ENCODE measurements at places on chromosomes 3 and 15.

GRCh38 chr3:169342652-169343505 is 320.6 kb downstream of the MECOM start:
- no peak for DNase-seq

- no peak for DNase-seq
These were observed 2.8 kb upstream of the FAM131A start for GRCh38 chr3:184334470-184335158.

DNA sequence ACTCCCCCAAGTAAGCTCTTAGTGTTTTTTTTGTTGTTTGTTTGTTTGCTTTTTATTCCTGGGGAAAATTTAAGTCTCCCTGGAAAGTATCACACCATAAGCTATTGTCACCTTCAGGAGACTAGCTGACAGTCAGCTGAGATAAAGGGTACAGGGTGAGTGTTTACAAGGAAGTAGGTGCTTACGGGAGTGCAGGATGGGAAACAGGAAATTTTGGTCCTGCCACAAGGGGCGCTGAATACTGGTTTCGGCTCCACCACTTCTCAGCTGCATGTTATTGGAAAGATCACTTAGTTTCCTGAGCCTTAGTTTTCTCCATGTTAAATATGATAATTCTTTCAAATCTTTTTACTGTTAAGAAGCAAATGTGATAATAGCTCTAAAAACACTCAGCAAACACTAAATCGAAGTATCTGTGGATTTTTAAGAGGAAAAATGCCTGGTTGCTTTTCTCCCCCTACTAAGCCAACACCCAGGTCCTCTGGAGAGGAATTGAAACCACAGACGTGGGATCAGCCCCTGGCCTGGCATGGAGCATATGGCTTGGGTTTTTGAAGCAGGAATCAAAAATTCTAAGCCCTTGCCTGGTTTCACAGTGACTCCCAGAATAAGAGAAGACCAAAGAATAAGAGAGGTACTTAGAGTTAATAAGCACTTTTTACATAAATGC is 90.7 kb downstream of the SCN11A start:
- DNase-seq = no peak

DNA sequence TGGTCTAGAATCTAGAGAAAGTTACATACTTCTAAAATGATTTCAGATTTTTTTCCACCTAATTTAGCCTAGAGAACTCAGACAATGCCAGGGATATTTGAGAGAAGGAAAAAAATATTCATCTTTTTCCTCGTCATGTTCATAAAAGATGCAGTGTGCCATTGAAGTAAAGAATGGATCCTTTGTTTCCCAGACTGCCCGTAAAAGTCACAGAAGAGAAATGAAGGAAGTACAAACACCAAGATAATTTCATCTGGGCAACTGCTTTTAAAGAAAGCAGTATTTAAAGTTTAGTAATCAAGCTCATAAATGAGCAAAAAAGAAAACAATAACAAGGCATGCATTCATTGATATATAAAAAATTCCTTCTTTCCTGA is 47.2 kb downstream of the TTC23 start:
- no peak for DNase-seq

DNA sequence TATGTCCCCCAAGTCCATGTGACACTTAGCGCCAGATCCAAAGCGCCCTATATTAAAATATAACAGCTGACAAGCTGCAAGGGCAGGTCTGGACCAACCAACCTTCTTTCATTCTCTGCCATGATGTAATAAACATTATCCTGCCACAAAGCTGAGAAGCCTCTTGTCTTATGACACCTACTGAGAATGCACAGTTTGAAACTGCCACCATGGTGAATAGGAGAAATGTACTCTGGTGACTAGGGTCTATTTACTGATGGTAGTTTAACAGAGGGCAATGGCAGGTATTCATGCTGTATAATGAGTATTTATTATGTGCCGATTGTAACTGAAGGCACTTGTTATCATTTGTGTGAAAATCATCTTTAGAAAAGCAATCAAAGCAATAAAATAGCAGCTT is 634.0 kb downstream of the OTOL1 start:
- DNase-seq = no peak

DNA sequence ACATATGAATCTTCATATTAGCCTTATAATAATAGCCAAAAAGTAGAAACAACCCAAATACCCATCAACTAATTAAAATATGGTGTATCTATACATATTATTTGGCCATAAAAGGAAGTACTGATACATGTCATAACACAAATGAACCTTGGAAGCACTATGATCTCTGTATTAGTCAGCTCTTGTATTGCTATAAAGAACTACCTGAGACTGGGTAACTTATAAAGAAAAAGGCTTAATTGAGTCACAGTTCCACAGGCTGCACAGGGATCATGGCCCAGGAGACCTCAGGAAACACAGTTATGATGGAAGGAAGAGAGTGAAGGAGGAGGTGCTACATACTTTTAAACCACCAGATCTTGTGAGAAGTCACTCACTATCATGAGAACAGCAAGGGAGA is 16.0 kb upstream of the CCR2 start:
- no peak for DNase-seq

GRCh38 chr3:39327746-39328349 is 1.7 kb upstream of the CCR8 start:
- no peak for DNase-seq

GRCh38 chr3:30184091-30184810 is 422.1 kb upstream of the TGFBR2 start:
- no peak for DNase-seq

DNA sequence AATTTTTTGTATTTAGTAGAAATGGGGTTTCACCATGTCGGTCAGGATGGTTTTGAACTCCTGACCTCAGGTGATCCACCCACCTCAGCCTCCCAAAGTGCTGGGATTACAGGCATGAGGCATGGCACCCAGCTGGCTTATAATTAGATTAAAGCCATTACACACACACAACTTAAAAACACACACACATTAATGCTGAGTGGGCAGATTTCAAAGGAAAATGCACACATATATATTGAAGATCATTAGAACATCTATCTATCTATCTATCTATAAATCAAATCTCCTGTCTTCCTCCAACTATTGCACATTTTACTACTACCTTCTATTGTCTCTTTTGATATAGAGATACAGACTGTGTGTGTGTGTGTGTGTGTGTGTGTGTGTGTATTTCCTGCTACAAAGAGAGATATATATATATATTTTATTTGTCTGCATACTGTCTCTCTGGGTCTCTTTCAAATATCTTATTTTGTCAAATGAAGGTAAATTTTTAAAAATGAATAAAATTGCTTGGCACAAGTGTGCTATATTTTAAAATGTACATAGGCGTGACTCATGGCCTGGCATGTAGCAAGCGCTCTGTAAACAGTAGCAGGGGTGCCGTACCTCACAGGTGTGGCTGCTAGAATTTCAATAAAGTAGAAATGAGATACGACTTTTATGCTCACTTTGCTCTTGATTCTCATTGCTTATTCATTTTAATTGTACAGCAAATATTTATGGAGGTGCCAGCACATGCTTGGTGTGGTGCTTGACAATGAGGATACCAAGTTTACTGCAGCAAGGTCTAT is 655.8 kb downstream of the AGBL1 start:
- DNase-seq = no peak

DNA sequence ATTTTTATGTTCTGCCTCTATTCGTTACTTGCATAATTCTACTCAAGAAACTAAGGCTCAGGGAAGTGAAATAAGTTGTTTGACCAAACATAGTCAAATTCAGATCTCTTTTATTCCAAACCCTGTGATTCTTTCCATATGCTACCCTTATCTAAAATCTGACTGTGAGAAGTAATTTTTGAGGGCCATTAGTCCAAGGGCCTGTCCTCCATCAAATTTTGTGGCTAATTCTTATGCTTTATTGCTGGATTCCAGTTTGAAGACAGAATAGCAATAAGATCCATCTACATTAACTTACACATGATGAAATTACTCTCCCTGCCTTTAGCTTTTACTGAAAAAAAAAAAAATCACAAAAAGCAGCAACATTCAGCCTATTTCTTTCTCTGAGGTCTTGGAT is 74.0 kb downstream of the ZIC1 start:
- no peak for DNase-seq

- no peak for DNase-seq
These were observed 124.1 kb upstream of the CHRM5 start for GRCh38 chr15:33844186-33844585.

DNA sequence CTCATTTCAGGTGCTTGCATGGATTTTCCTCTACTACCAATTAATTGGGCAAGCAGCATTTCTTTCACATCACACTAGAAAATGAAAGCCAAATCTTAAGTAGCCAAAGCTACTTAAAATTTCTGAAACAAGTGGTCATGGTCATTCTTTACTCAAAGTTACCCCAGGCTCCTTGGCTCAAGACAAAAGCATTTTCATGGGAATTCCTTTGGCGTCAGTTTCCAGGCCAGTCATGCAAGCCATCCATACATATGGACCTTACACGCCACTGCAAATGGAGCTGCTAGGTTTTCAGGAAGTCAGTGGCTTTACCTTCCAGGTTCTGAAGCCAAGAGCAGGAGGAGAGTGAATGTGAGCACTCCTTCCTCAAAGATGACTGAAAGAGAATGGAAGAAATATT is 83.7 kb upstream of the IL12A start:
- DNase-seq = no peak

DNA sequence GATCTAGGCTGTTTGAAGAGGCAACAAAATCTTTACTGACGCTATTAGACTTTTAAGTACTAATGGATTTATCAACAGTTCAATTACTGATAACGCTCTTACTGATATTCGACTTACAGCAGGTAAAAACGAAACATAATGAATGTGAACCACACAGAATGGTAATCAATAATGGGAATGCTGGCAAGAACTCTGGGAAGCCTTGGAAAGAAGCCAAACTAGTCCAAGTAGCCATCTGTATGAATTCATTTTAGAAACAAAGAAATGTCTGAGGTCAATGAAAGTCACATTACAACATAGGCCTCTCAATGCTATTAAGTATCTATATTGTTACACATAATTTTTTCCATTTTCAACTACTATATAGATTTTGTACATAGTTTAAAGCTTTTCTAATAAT is 130.0 kb downstream of the DMXL2 start:
- DNase-seq = no peak

DNA sequence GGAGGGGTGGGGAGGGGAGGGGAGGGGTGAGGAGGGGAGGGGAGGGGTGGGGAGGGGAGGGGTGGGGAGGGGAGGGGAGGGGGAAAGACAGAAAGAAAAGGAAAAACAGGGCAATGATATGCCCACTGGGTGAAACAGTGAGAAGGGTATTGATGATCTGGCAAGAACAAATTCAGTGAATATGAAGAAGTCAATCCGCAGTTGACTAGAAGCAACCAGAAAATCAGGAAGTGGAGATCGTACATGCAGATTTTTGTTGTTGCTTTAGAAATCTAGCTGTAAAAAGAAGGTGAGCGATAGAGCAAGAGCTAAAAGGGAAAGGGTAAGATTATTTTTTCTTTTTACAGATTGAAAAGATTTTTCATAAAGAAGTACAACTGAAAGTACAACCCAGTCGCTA is 47.6 kb upstream of the ARF4 start:
- no peak for DNase-seq

GRCh38 chr15:38672273-38672672 is 107.7 kb upstream of the RASGRP1 start:
- DNase-seq = no peak

DNA sequence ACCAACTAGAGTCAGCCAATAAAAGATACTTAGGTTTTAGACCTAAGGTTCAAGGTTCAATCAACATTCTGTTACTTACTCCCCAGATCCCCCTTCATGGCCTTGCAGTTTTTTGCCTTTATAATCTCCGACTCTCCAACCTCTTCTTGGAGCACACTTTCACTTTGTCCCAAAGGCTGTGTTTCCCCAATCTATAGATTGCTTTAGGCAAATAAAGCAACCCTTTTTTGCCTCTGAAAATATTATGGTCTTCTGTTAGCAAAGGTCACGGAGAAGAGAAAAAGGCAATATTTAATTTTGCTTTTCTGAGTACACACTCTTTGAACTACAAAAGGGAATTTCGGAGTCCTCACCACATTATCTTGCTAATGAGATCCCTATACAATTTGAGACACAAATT is 268.1 kb downstream of the PLOD2 start:
- DNase-seq = no peak

- DNase-seq = no peak
These were observed 13.6 kb downstream of the ARF4 start for GRCh38 chr3:57583544-57583943.

DNA sequence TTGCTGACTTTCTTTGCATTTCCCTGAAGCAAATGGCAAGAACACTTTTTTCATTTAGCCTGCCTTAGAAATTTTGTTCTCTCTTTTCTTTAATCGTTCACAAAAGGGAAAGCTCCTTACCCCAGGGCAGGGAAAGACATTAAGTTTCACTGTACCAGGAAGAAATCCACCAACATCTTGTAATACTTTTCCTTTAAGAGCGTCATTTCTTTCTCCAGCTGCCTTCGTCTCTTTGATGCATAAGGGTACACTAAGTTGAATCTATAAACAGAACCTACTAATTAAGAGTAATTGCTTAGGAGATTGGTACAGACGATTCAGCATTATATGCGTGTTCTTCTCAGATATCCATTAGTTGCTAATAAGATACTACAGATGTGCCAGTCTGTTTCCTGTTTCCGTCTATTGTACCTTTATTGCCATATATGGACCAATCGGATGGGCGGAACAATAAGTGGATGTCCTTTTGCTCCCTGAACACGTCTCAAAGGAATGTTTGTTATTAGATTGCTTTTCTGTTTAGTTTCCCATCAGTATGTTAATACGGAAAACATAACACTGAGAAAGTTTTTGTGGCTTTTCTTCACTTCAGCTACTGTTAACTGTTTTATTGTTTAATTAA is 276.7 kb upstream of the RARB start:
- no peak for DNase-seq

DNA sequence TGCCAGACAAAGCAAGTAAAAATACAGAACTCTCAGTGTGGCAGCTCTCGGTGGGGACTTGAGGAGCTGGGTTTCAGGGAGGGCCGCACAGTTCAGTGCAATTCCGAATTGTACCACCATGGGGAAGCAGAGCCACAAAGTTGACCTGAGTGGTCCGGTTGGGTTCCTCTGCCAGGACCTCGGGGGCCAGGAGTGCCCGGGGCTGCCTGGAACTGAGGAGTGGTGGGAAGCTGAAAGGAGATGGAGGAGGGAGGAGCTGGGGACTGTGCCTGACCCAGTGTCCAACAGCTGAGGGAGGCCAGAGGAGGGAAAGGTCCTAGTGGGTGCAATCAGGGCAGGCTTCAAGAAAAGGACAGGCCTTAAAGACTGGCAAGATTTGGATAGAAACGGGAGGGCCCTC is 32.2 kb upstream of the TRH start:
- peak; percentile 77 for DNase-seq

DNA sequence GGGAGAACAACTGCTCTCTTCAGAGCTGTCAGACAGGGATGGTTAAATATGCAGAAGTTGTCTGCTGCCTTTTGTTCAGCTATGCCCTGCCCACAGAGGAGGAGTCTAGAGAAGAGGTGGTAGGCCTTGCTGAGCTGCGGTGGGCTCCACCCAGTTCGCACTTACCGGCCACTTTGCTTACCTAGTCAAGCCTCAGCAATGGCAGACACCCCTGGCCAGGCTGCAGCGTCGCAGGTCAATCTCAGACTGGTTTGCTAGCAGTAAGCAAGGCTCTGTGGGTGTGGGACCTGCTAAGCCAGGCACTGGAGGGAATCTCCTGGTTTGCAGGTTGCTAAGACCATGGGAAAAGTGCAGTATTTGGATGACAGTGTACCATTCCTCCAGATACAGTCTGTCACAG is 12.3 kb upstream of the TMEM45A start:
- no peak for DNase-seq

All from right forelimb (tissue), 1 donor.